ENCODE measurements at places on chromosomes 2 and 18.

- DNase-seq = no peak
These were observed 167.3 kb downstream of the SEPTIN10 start for GRCh38 chr2:109446278-109447131.

GRCh38 chr2:223779877-223780276 lies 57.5 kb downstream of the AP1S3 start:
- DNase-seq = peak; percentile 2

GRCh38 chr2:241970716-241971115 lies 101.2 kb downstream of the RTP5 start:
- no peak for DNase-seq

- peak; percentile 7 for DNase-seq
These were observed 2.3 kb upstream of the KIF1A start for GRCh38 chr2:240822280-240822847.

DNA sequence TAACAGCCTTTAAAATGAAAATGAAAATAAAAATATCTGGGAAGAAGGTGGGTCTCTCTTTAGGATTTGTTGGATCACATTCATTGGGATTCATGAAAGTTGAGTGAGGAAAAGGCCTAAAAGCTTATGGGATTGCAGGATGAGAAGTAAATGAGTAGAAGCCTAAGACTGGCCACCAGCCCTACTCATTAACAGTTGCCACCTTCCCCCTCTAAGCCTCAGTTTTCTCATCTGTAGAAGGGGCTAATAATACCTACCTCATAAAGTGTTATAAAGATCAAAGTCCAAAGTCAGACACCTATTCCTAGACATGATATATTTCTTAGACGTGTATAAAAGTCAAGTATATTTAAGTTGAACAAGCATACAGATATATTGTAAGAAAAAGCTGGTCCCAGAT lies 23.8 kb downstream of the RDH14 start:
- no peak for DNase-seq

- DNase-seq = no peak
These were observed 45.0 kb downstream of the EMILIN2 start for GRCh38 chr18:2891526-2892431.

DNA sequence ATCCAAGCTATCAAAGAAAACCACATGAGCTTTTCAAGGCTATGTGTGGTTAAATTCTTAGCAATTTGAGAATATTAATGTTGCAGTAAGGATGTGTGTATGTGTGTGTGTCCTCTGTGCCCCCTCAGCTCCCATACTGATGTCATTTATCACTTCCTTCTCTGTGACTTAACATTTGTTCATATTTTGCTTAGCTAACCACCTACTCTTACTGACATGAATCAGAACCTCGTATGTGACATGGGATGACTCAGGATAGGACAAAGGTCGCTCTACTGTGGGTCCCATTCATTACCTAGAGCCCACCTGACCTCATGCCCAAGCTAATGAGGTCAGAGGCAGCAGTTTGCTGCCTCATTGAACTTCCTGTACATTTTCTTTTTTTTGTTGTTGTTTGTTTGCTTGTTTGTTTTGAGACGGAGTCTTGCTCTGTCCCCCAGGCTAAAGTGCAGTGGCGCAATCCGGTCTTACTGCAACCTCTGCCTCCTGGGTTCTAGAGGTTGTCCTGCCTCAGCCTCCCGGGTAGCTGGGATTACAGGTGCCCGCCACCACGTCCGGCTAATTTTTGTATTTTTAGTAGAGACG lies 36.3 kb downstream of the MOGAT1 start:
- no peak for DNase-seq

DNA sequence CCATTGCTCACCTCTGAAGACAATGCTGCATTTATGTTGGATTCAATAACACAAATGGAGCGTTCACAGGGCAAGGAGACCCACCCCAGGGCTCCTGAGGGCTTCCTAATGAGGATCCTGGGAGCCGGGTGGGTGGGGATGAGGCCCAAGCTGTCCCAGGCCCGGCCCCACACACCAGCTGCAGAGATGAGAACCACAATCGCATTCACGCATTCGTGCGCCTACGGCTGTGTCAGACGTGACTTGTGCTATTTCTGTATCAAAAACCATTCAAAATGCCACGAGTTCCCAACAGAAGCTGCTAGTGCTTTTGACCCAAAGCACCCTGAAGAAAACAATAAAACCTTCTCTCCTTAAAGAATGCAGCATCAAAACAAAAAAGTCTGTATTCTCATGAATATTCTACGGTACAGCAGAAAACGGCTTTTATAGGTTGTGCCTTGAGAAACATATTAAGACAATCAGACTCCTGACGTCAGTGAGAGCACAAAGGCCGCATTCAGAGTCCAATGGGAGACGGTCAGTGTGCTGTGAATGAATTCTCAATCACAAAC lies 205.4 kb downstream of the HDAC4 start:
- no peak for DNase-seq

- peak; percentile 47 for DNase-seq
These were observed 79.0 kb downstream of the TTC21B start for GRCh38 chr2:165874445-165875039.

DNA sequence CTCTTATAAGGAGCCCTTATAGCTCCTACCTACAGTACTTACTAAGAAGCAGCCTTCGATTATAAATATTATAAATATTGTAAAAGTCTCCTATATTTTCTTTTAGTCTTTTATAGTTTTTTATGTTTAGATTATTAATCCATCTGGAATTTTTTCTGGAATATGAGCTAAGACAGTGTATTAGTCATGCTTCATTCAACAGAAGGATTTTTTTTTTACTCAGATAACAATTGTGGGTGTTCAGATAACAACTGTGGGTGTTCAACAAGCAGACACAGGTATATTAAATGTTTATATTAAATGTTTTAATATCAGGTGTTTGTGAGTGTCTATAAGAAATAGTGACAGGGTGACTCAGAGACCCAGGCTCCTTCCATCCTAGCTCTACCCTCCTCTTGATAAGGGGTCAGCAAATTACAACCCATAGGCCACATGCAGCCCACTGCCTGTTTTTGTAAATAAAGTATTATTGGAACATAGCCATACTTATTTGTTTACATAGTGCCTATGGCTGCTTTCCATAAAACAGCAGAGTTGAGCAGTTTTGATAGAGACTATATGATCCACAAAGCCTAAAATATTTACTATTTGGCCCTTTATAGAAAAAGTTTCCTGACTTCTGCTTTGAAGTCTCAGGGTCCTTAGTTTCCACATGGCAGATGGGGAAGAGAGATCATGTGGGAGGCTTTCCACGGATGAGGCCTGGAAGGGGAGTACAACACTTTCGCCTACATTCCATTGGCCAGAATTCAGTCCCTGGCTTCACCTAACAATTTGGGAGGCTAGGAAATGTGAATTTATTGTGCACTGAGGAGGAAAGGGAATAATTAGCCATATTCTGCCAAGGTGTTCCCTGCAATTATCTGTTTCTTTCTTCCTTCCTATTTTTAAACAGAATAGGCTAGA lies 4.3 kb upstream of the SPATS2L start:
- DNase-seq = no peak

DNA sequence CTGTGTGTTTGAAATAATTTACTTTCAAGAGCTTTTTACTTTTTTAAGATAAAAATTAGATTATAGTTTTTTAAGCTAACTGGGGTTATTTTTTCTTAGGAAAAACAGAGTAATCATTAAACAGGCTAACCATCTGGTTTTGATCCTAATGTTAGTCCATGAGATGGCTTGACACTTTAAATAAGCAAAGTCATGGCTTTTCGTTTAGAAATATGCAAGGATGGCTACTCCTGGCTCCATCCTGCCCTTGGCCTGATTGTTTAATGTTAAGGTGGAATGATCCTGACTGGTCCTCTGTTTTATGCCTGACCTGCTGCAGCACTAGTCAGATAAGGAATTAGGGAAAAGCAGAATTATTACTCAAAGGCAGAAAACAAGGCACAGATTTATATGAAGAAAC lies 39.7 kb upstream of the PNPT1 start:
- no peak for DNase-seq

- DNase-seq = no peak
These were observed 297.8 kb upstream of the SLC39A10 start for GRCh38 chr2:195359043-195359735.

- no peak for DNase-seq
These were observed 49.3 kb downstream of the DSEL start for GRCh38 chr18:67467188-67467587.

- DNase-seq = no peak
These were observed 665.8 kb upstream of the ZEB2 start for GRCh38 chr2:145185696-145186095.

GRCh38 chr2:20052229-20052851 lies 912 bp upstream of the LAPTM4A start:
- no peak for DNase-seq

Measured in NCI-H526 treated with DMSO at 0.1 percent for 48 hours (cell line).